ENCODE measurements at places on chromosomes 11 and 22. TPM values are rescaled to one million over a fixed set of nuclear protein-coding genes. Genes with fewer than 3 reads are reported as not detected.

- no peak for DNase-seq
- H3K27me3 ChIP-seq = peaks cover 43% of the 10 kb centered on the region
- no peaks in the 10 kb centered on the region for H3K36me3 ChIP-seq
- H3K27ac ChIP-seq = no peak overlapping the region
These were observed 1.9 kb downstream of the SEPTIN5 start for GRCh38 chr22:19716041-19716828.

DNA sequence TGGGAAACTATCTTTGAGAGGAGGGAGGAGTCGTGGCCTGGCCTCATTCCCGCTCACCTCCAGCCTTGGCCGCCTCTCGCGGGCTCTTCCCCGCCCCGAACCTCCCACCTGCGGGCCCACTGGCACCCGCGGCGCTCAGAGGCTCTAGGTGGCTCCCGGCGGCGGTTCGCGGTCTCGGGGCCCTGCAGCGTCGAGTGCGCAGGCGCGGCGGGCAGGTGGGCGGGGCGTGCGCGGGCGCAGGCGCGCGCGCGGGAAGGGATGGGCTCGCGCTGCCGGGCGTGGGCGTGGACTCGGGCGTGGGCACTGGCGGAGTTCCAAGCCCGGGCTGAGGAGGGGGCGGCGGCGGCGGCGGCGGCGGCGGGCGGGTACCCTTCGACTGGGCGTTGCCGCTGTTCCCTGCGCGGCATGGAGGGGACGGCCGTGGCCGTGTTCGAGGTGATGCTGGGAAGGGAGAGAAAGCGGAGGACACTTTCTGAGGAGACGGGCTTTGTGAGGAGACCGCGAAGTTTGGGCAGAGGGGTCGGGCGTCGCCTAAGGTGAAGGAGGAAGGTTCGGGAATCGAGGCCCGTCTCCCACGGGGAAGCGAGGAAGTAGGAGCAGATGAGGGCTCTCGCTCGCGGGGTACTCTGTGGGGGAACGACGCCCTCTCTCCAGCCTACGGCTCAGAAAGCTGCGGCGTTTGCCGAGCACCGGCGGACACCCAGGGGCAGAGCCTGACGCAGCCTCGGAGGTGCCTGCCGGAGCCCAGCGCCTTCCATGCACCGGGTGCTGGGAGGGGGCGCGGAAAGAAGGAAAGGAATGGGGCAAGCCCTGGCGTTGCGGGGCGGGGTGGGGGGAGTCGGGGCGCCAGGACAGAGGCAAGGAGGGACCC, 15.7 kb upstream of the SPTBN2 start:
- H3K27me3 ChIP-seq = peaks cover 2% of the 10 kb centered on the region
- no peaks in the 10 kb centered on the region for H3K4me1 ChIP-seq
- peaks cover 2% of the 10 kb centered on the region for H3K36me3 ChIP-seq

DNA sequence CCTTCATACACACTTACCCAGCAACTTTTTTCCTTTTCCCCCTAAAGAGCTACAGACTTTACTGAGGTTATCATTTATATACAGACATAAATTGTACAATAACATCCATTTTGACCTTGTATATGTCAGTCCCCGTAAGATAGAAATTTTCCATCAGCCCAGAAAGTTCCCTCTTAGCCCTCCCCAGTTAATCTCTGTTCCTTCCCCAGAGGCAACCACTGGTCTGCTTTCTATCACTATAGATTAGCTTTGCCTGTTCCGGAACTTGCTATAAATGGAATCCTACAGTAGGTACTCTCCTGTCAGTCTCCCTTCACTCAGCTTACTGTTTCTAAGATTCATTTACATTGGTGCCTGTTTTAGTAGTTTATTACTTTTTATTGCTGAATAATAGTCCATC, 54.9 kb downstream of the TSPAN18 start:
- H3K4me1 ChIP-seq = no peaks in the 10 kb centered on the region
- DNase-seq = no peak
- H3K4me3 ChIP-seq = no peak overlapping the region
- peaks cover 4% of the 10 kb centered on the region for H3K27me3 ChIP-seq

Gene OR6A2
- total RNA-seq = 0.31 TPM

DNA sequence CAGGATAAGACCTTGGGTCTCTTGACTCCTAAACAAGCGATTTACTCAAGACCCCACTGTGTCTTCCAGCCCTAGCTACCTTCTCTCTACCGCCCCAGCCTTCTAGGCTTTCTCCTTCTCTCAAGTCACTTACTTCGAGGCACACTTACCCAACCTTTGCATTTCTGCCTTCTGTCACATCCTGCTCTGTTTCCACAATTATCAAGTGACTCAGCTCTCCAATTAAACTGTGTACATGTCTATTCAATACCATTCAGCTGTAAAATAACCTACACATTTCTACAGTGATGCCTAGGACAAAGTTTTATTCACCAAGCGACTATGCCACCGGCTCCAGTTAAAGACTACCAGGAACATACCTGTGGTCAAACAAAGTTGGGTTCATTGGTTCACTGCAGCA, 69.0 kb downstream of the LARGE1 start:
- no peaks in the 10 kb centered on the region for H3K36me3 ChIP-seq
- no peak for DNase-seq
- no peak overlapping the region for H3K27ac ChIP-seq

DNA sequence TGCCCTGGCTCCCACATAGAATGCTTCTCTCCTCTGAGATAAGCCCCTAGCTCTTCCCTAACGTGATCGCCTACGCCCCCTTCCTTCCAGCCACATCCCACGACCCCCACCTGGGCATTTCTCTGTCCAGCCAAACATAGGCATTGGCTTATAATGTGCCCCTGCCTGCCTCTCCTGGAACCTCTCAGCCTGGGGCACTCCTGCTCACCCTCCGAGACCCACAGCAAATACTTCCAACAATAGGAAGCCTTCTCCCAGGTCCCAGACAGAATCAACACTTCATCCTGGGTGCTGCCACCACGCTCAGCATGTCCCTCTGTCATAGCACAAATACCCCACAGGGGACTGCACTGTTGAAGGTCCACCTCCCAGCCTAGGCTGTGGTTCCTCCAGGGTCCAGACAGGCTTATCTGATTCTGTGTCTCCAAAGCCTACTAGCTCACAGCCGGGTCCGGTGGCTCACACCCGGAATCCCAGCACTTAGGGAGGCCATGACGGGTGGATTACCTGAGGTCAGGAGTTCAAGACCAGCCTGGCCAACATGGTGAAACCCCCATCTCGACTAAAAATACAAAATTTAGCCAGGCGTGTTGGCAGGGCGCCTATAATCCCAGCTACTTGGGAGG, 24.2 kb upstream of the TMPRSS4 start:
- peaks cover 55% of the 10 kb centered on the region for H3K4me1 ChIP-seq
- H3K4me3 ChIP-seq = no peak overlapping the region
- H3K27ac ChIP-seq = peak overlapping the region; percentile 83
- H3K27me3 ChIP-seq = peaks cover 7% of the 10 kb centered on the region
- no peaks in the 10 kb centered on the region for H3K36me3 ChIP-seq

DNA sequence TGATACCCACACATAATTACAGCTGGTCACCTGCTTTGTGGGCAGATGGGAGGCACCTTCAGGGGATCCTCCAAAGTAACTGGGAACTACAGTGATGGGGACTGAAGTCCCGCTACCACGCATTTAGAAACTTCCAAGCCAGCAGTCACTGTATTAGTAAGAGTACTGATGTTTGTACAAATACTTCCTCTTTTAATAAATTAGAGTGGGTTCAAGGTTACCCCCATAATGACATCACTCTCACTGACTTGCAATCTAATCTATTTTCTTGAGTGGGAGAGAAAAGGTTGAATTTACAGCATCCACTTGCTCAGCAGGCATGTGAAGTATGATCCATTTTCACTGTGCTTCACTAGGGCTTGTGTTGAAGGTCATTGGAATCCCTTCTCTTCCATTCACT, 72.1 kb upstream of the TIMP3 start:
- no peaks in the 10 kb centered on the region for H3K4me1 ChIP-seq

Gene DDIAS
- 28.7 TPM for total RNA-seq

Gene PRDM11
- 1.3 TPM for total RNA-seq

DNA sequence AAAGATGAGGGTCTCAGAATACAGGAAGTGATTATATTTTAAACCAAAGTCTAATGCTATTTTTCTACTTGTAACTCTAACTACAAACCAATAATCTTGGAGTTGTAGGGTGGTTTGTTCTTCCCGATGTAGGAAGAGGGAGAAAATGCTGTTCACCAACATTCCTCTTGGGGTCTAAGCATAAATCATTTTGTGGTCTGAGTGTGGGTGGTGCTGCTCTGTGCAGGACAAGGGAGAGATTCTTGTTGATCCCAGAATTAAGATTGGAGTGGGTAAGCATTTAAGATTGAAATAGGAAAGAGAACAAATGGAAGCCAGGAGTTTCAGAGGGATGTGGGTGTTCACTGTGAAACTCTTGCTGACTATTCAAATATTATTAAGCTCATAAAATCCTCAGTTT, 38.6 kb upstream of the MMP13 start:
- H3K27me3 ChIP-seq = peaks cover 13% of the 10 kb centered on the region
- no peaks in the 10 kb centered on the region for H3K36me3 ChIP-seq
- H3K27ac ChIP-seq = no peak overlapping the region
- no peaks in the 10 kb centered on the region for H3K4me1 ChIP-seq

Gene TUB
- 0.24 TPM for total RNA-seq

- no peaks in the 10 kb centered on the region for H3K27me3 ChIP-seq
- H3K4me1 ChIP-seq = no peaks in the 10 kb centered on the region
- H3K4me3 ChIP-seq = no peak overlapping the region
- no peaks in the 10 kb centered on the region for H3K36me3 ChIP-seq
- no peak overlapping the region for H3K27ac ChIP-seq
- no peak for DNase-seq
These were observed 936.2 kb upstream of the CHORDC1 start for GRCh38 chr11:91158891-91159537.

DNA sequence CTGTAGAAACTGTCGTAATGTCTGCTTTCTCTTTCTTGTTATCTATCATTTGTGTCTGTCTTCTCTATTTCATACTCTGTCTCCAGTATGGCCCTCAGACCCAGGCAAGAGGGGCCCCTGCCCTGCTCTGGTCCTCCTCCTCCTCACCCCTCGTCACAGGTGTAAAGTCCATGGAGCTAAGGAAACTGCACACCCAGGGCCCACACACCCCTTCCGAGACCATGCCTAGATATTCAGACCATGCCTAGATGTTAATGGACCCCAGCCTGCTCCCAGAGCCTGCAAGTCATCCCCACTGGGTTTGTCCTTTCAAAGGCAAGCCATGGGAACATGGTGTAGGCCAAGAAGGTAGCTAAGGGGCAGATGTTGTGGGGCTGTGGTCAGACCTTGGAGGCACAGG, 24.1 kb upstream of the ANO1 start:
- no peak overlapping the region for H3K4me3 ChIP-seq
- H3K27ac ChIP-seq = no peak overlapping the region
- DNase-seq = no peak
- H3K36me3 ChIP-seq = no peaks in the 10 kb centered on the region
- H3K27me3 ChIP-seq = peaks cover 15% of the 10 kb centered on the region

Gene EHF
- total RNA-seq = not detected

Gene CCDC89
- 0.62 TPM for total RNA-seq

Data from activated T-helper 1 cell treated with anti-CD3 and anti-CD28 coated beads, Interleukin-12 subunit alpha, Interleukin-12 subunit beta, Interleukin-2, Interleukin-4 antibody, amounts not matched to agents 30 ng/mL and 10 ng/mL and 1 ng/mL, durations not matched to agents 14 hours and 24 hours and 36 hours (primary cell).